ENCODE measurements at places on chromosomes 1 and 21.

- no peak for DNase-seq
These were observed 601.1 kb downstream of the USP25 start for GRCh38 chr21:16330908-16331268.

DNA sequence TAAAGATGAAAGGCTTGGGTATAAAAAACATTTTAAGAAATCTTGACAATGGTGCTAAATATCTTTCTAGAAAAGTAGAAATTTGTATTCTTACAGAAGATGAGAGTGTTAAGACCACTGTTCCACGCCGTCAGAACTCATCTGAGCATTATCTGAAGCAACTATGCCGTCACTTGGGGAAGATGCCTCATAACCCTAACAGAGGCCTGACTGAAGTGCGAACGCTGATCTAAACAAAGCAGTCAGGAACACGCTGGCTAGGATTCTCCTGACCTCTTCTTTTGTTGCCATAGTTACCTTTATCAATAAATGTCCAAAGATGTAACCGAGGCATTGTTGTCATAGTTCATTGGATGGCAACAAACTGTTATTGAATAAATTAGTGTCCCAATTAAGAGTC is 612.4 kb downstream of the LTN1 start:
- no peak for DNase-seq

DNA sequence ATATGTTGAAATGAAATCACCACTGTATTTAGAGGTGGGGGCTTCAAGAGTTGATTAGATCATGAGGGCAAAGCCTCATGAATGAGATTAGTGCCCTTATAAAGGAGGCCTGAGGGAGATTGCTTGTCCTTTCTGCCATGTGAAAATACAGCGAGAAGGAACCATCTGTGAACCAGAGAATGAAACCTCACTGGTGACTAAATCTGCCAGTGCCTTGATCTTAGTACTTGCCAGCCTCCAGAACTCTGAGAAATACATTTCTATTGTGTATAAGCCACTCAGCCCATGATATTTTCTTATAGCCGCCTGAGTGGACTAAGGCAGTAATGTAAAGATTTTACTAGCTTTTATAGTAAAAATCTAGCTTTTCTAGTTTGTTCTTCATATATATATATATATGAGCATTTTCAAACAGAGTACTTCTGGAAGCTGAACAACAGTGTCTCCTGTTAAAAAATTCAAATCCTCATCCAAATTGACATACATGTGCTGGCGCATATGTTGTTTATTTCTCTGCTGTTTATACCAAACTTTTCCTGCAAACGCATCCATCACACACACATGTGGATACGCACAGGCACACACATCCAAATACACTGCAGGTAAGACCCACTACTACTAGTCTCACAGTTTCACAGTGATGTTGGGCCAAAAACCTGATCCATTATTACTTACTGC is 213.1 kb downstream of the RGS7 start:
- DNase-seq = no peak

GRCh38 chr1:8015036-8015808 is 10.9 kb downstream of the ERRFI1 start:
- peak; percentile 27 for DNase-seq

GRCh38 chr1:90220941-90221693 is 226.2 kb downstream of the ZNF326 start:
- DNase-seq = no peak

GRCh38 chr1:160779626-160780397 is 16.2 kb upstream of the LY9 start:
- DNase-seq = peak; percentile 55

GRCh38 chr1:53331446-53332185 is 3.7 kb upstream of the LRP8 start:
- no peak for DNase-seq

DNA sequence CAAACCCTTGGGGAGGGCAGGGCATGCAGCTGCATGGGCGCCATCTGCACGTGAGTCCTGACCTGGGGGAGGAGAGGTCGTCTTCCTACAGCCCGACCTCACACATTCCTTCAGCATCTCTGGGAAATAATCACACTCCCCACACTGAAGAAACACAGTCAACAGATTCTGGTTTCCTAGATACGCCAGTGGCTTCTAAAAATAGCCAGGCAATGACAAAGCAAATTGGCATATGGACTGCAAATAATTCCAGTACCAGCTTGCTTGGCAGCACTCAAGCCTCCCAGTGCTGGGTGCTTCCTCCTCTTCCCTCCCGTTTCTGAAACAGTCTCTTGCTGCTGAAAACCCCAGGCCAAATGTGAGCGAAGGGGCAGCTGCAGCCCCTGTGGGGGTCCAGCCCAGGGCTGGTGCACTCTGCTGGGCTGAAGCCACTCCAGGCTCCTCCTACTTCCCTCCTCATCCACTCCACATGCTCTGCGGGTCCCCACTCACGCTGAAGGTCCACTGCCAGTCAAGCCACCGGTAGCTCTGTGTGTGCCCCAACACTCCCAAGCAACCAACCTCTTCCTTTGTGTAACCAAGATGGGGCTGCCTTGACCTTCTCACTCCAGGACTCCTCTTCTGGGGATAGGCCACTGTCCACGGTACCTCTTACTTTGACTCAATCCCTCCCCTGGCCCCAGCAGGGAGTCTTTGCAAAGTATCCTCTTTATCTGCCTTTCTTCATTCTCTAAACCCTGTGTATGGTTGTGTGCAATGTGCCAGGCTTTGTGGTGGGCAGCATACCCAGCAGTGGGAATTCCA is 69.0 kb downstream of the KCND3 start:
- no peak for DNase-seq

DNA sequence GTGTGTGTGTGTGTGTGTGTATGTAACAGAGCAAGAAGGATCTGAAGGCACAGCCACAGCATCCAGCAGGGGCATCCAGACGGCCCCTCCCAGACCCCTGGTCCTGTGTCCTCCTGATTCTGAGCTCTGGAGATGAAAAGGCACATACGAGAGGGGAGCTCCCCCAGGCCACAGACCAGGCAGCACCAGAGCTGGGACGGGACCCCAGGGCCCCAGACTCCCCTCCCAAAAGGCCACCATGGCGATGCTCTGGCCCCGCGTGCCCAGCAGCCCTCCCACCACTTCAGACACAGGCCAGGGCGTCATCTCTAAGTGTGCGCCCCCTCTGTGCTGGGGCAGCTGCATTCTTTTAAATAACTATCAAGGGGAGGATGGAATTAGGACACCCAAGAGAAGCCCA is 245.8 kb downstream of the MATN1 start:
- no peak for DNase-seq

DNA sequence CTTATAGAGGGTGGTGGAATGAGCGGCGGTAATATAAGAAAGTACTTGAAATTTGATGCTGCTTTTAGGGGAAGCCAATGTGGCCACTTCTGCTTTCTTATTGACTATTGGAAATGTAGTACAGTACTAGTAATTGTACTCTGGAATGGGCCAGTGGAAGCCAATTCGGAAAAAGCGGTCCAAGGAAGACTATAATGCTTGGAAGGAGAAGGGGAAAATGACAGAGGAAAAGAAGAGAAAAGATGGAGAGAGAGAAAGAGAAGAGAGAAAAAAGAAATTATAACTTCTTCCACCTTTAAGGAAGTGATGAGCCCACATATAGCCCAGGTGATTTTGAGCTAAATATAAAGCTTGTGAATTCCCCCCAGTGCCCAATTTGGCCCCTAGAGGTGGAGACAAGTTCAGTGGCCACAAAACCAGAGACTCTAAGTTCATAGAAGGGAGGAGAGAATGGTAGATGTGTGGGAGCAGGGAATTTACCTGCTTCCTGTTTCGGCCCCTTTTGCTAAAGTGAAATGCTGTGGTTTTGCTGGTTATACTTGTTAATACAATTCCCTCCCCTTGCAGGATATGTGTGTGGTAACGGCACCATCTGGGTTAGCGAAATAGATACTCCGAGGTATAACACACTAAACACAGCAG is 35.7 kb upstream of the DUSP10 start:
- DNase-seq = peak; percentile 32

- no peak for DNase-seq
These were observed 5.2 kb downstream of the FAAH start for GRCh38 chr1:46399307-46399706.

DNA sequence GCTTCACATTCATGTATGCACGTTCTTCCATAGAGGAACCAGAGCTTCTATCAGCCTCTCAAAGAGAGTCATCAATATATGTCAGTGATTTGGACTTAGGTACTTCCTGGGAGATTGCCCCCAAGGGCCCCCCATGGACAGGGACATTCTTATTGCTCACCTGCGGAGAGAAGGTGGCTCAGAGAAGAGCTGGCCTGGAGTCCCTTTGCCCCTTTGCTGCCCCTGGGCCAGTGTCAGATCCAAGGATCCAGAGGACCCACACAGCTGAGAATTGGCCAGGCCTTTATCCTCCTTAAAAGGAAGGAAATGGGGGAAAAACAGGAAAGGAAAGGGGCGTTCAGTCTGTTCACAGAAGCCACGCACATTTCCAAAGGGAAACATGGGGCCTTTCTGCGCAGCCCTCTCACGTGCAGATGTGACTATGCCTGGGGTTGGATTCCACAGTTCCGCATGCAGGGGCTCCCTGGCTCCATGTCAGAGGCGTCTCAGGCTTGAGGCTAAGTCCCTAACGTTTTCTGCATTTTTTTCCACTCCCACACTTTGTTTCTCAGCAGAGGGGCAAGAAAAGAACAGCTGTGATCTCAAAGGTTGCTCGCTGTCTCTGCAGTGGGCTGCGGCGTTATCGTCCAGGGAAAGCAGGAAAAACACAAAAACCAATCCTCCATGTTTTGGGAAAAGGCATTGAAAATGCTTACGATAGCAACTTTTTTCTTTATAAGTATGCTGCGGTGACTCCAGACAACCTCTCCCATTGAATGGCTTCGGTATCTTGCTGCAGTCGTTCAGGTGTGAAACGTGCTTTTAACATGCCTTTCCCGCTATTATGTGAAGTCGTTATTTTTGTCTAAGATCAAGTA is 5.9 kb downstream of the C1orf226 start:
- no peak for DNase-seq

GRCh38 chr1:109527098-109527811 is 12.4 kb upstream of the GPR61 start:
- DNase-seq = no peak

- DNase-seq = no peak
These were observed 1.4 kb downstream of the STXBP3 start for GRCh38 chr1:108747898-108748297.

DNA sequence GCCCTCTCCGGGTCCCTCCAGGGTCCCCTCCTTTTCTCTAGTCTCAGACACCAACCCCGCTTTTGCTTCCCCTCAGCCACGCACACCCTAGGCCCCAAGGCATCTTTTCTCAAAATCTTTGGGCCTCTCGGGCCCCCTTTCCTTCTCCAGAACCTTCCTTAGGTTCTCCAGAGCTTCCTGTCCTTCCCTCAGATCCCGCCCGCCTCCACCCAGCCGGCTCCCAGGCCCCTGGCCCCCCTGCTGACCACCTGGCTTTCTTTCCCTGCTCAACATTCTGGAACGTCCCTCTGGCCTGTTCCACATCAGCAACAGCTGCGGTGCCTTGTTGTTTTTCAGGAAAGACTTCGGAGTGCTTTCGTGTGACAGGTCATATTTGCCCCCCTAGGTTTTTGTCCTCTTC is 1.2 kb downstream of the ZDHHC18 start:
- no peak for DNase-seq

DNA sequence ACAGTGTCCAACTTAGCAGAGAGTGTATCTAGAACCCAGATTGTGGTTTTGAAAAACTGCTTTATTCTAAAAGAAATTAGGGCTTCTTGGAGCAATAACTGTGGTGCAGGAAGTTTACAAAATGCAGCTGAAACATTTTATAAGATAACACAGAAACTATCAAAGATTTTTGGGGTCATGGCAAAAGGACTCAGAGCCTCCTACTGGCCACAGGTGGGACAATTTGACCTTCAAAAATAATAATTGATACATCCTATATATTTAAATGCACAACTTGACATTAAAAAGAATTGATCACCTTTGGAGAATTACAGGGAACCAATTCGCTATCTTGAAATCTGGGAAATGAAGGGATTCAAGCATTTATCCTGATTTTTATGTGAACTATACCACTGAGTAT is 235.2 kb downstream of the RPS6KC1 start:
- no peak for DNase-seq

DNA sequence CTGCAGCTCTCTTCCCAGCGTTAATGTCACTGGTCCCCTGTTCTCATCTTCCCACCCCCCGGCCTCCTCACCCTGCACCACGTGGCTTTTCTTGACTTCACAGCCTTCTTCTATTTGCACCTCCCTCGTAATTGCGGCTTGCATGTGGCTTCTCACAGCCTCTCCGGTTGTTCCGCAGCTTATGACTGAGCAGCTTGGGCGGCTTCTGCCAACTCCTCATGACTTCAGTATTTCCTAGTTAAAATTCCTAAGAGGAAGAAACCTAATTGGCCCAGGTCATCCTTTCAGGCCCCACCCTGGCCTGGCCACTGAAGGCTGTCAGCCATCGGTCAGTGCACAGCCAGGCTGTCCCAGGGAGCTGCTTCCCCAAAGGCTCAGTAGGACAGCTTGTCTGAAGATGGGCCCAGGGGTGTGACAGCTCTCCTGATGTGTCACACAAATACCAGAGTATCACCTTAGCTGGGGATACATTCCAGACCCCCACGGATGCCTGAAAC is 8.6 kb upstream of the RERE start:
- DNase-seq = no peak

DNA sequence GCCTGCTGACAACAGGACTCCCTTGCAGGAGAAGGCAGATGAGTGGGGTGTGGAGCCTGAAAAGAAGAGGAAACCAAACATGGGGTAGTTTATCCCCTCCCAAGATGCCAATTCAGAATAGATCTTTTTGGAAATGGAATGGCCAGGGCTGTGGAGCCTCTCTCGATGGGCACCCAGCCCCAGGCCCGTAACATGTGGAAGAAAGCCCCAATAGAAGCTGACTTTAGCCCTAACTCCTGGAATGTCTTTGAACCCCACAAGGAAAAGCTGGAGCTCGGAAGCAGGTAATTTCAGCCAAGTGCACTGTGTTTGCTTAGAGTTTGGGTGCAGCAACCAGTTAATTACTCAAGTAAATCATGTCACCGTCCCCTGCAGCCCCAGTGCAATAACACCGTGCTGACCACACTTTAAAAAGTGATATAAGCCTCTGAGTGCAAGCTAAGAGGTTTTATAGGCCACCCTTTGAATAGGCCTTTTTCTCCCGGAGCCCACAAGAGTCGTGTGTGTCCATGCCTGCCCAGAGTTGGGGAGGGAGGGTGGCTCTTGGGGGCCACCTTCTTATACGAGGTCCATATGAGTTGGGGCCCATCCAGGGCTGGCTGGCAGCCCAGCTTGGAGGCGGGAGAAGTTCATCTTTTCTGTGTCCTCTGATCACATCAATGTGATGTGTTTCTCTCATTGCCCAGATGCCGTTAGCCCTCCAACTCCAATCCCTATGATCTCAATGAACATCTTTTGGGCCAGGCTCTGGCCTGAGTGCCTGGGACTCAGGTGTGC is 153.2 kb downstream of the TRABD2B start:
- no peak for DNase-seq

DNA sequence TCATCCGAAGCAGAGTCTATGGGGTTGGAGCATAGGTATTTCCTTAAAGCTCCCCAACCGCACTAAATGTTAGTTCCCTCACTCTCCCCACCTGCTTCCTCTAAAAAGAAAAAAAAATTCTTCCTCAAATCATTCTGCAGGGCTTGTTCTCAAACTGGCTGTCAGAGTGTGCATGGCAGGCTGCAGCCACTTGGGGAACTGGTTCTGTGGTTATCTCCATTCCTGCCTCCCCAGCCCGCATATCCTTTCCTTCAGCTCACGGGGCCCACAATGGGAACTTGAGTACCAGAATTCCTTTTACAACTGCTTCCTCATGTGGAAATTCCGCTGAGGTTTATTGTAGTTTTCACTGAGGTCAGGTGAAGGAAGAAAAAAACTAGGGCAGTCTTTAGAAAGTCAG is 159.2 kb downstream of the PIGK start:
- no peak for DNase-seq

Data from stimulated activated CD4-positive, alpha-beta T cell treated with anti-CD3 and anti-CD28 coated beads, Interleukin-2, amount 100 ng/mL, for 24 hours (primary cell).